ENCODE measurements at places on chromosomes 1 and 21. TPM values are rescaled to one million over a fixed set of nuclear protein-coding genes. Genes with fewer than 3 reads are reported as not detected.

Gene SYT14
- total RNA-seq: 0.09 TPM

Gene OR14K1
- total RNA-seq: not detected

Gene HTR6
- total RNA-seq: not detected

Gene DNM3
- total RNA-seq: 8.2 TPM

Gene TRIM63
- total RNA-seq: not detected

Gene F5
- not detected for total RNA-seq

Gene OR2L13
- not detected for total RNA-seq

Gene DESI2
- total RNA-seq: 57.5 TPM

Gene NES
- total RNA-seq: 78.8 TPM

Gene GPR3
- total RNA-seq: 0.51 TPM

Gene HENMT1
- 1.5 TPM for total RNA-seq

Gene IFI44L
- total RNA-seq: 1.7 TPM

Gene SLC2A1
- total RNA-seq: 28.6 TPM

Gene RGS2
- total RNA-seq: 5.1 TPM

Gene DDR2
- total RNA-seq: 11.1 TPM

Gene GABRD
- total RNA-seq: 0.51 TPM

Gene KHDRBS1
- 60.9 TPM for total RNA-seq

Gene MAP10
- total RNA-seq: 1.2 TPM

Gene MIXL1
- 0.05 TPM for total RNA-seq

Gene LCE3E
- not detected for total RNA-seq

Gene CACNA1S
- total RNA-seq: not detected

Gene CELA2A
- total RNA-seq: not detected

Gene A3GALT2
- not detected for total RNA-seq
